ENCODE measurements at places on chromosomes 4 and X.

- no peak for DNase-seq
These were observed 32.9 kb upstream of the DCX start for GRCh38 chrX:111444881-111445280.

GRCh38 chr4:151689211-151689991, 71.4 kb downstream of the GATB start:
- no peak for DNase-seq

- no peak for DNase-seq
These were observed 13.0 kb upstream of the PLAC1 start for GRCh38 chrX:134671294-134671693.

DNA sequence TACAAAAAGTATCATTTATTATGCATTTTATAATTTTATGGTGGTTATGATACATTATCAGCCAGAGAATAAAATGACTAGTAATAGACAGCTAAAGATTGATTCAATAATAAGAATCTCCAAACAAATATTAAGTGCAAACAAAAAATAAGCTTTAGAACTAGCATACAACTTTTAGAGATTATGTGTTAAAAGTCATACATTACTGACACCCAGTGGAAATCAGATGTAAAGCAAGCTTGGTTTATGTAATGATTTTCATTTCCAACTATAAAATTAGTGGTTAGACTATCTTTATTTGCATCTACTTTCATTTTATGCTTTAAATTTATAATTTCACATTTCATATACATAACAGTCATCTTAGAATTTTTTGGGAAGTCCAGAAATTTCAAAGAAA, 57.7 kb downstream of the IL13RA2 start:
- peak; percentile 43 for DNase-seq

GRCh38 chrX:155841232-155841631, 39.9 kb upstream of the VAMP7 start:
- DNase-seq: no peak

DNA sequence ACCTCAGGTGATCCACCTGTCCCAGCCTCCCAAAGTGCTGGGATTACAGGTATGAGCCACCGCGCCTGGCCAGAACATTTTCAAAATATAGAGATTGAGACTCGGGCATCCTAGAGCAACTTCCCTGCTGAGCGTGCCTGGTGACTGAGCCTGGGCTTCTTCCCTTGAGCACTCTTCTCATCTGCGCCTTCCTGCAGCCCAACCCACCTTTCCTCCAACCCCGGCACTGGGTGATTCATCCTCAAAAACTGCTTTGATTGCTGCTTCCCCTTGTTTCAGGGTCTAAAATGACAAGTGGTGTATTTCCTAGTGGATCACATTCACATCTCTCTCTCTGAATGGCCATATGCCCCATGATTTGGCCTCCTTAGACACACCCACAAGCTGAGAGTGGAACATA, 37.8 kb downstream of the PHKA2 start:
- DNase-seq: no peak
